ENCODE measurements at places on chromosomes 2 and 18. TPM values are rescaled to one million over a fixed set of nuclear protein-coding genes. Genes with fewer than 3 reads are reported as not detected.

The FEV gene
- total RNA-seq: not detected

DNA sequence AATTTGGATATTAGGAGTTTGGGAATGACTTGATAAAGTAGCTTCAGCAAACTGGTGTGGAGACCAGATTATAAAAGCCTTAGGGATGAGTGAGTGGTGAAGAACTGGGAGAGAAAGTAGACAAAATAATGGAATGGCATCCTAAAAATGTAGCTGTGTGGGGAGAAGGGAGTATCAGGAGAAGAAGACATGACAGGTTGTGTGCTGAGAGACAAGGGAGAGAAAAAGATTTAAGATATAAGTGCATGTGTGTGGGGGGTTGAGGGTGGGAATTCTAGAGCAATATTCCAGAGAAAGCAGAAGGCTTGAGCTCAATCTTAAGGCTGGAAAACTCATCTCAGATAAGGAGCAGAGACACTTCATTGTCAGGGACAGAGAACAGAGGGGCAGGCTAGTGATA is 159.5 kb downstream of the HNMT start:
- DNase-seq: no peak

The CHRNG gene
- total RNA-seq: not detected

GRCh38 chr2:231672617-231673347 is 35.5 kb upstream of the PTMA start:
- no peak for DNase-seq

The CARF gene
- total RNA-seq: 4.4 TPM

The C2orf15 gene
- 0.41 TPM for total RNA-seq

- DNase-seq: no peak
Observed at GRCh38 chr2:203661279-203661908, 45.0 kb upstream of the CD28 start.

DNA sequence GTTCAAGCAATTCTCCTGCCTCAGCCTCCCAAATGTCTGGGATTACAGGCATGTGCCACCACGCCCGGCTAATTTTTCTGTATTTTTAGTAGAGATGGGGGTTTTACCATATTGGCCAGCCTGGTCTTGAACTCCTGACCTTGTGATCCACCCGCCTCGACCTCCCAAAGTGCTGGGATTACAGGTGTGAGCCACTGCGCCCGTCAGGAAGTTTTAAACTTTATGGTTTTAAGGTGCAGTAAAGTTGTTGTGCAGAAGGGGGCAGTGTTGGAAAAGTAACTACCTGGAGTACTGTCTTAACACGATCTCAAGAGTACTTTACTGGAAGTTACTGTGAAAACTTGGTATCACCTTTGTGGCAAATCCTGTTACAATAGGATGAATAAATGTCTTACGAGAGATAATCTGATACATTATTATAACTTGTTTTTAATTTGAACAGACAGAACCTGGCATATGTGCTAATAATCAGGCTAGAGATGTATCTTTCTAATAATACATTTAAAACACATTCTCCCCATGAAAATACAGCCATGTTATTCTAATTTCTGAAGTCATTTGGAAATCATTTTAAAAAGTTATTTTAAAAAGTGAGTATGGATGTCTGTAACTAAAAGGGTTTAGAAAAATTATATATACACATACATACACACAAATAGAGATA is 10.8 kb downstream of the SPDYA start:
- DNase-seq: peak; percentile 64

DNA sequence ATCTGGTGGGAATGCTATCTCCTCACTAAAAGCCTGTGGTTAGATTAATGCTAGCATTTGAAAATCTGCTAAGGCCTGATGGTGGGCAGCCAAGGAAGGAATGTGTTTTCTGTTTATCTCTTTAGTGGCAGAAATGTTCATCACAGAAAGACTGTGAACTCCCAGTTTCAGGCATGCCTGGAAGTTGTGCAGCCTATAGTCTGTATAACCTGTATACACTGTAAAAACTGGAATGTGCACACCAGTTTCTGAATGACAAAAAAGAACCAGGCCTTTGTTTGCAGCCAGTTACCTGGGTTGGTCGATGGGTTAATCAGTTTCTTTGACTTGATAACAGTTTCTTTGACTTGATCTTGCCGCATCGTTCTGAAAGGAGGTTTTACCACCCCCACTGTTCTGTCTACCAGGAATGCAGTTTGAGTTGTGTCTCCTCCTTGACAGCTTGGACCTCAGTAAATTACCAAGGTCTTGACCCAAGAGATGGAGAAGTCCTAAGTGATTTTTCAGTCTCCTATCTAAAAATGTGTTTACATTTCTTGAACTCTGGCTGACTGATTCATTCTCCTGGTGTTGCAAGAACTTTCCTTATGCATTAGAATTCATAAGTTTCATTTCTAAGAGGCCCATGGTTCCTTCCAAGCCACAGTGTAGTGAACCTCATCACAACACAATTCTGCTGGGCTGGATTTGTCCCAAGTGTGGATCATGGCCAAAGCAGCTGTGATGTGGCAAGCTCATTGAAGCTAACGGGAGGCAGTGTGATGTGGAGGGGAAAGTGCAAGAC is 62.2 kb downstream of the KIAA2012 start:
- DNase-seq: no peak

Measured in glomerular endothelial cell (primary cell).